ENCODE measurements at places on chromosomes 4 and X.

DNA sequence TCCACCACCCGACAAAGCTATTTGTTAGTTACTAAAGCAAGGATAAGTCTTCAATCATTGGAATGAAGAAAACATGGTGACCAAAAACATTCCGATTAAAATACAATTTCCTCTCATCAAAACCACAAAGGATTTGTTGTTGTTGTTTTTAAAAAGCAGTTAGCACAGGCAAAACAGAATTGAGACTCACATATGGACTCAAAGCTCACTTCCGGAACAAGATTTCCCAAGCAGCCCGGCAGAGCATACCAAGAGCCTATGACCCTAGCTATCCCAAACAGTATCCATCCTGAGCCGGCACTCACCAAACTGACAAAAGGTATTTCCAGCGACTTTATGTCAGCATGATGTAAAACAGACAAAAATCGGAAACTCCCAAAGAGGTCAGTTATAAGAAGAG is 39.9 kb downstream of the ADGRA3 start:
- no peak for DNase-seq

- DNase-seq, result no peak
These were observed 70.2 kb downstream of the TRPC5 start for GRCh38 chrX:112012360-112012759.

- peak; percentile 40 for DNase-seq
These were observed 248.1 kb downstream of the C4orf33 start for GRCh38 chr4:129344058-129344457.

- no peak for DNase-seq
These were observed 1019.7 kb downstream of the STPG2 start for GRCh38 chr4:97123573-97123972.

DNA sequence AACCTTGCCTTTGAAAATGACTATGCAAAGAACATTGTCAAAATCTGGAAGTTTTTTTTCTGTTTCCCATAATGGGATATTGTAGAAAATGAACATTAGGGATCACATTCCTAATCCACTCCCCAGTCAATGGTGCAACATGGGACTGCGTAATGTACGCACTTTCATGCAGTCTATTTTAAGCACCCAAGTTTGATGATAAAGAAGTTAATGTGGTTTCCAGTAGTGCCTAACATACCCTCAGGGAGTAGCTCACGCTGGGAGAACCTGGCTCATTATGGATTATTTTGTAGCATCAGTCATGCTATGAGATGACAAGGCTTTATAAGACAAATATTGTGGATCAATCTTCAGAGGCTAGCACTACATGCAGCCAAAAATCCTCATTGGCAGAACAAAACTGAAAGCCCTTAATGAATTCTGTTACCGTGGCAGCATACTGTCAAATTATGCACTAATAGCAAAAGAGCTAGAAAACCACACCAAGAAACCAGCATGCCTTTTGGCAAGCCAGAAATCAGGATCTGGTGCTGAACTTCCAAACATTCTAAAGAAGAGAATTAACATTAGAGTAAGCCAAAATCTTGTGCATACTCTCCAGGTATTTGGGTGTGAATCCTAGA is 1392.8 kb upstream of the TENM3 start:
- no peak for DNase-seq

DNA sequence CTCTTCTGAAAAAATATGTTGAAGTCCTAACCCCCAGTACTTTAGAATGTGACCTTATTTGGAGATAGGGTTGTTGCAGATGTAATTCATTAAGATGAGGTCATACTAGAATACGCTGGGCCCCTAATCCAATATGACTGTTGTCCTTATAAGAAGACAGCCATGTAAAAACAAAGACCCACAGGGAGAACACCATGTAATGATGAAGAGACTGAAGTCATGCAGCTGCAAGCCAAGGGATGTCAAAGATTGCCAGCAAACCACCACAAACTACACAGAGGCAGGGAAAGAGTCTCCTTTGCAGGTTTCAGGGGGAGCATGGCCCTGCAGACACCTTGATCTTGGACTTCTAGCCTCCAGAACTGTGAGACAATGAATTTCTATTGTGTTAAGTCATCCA is 37.4 kb downstream of the CXorf58 start:
- DNase-seq, result no peak

DNA sequence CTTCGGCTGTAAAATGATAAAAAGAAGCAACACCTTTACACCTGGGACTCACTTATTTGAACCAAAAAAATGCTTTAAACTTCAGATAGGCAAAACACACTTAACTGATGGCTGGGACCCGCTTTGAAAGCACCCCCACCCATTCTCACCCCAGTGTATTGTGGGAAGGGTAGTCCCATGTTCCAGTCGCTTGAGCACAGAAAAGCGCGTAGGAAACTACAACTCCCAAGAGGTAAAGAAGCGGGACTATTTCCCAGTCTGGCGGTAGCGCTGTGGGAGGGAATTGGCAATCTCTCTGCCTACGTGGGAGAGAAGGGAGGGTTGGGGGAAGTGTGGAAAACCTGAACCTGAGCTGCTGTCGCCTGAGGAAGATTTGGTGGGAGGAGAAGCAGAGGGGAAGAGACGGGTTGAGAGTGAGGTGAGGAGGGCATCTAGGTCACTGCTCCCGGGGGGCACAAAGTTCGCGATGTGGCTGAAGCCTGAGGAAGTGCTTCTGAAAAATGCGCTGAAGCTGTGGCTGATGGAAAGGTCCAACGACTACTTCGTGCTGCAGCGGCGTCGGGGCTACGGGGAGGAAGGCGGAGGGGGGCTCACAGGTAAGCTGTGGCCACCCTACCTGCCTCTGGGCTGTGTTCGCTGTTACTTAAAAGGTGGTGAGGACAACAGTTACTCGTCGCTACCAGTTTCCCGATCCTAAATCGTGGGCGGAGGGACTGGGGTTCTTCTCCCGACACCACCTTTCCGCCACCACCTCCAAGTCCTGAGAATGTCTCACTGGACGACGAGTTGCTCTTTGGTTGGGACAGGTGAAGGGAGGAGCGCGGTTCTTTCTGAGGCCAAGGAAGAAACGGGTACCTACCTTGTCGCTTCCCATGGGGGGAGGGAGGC is at the start of gene TBC1D8B:
Gene TBC1D8B (plus strand): TSS at position 286 of the 888 bp plus-strand sequence. CDS start 181 bp downstream, at position 467.
- peak; percentile 89 for DNase-seq

- no peak for DNase-seq
These were observed 27.5 kb upstream of the BBS12 start for GRCh38 chr4:122705009-122705408.

- peak; percentile 68 for DNase-seq
These were observed 92.4 kb downstream of the CXCL13 start for GRCh38 chr4:77697860-77698590.

DNA sequence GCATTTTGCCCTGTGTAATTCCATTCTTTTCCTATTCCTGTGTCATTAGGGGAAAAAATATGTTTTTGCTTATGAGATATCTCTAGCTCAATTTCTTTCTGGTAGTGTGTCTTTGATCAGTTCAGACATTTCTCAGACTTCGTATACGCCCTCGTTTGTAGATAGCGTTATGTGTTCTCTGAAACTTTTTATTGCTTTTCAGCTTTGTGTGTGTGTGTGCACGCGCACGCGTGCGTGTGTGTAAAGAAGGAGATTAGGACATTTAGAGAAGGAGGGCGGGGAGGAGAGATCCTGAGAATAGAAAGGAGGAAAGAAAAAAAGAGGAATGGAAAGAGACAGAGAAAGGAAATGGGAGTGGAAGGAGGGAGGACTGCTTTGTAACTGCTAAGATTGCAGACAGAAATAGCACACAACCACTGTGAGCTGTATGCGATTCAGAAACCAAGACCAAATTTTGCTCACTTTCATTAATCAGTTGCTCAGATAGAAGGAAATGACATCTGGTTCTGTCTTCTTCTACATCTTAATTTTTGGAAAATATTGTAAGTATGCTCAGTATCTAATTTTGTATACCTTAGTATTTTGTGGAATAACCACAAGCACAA is at the start of gene RXFP1:
Gene RXFP1 (plus strand): TSS at position 399 of the 605 bp plus-strand sequence. CDS start 95 bp downstream, at position 494.
- no peak for DNase-seq

GRCh38 chrX:37883196-37883595 is 35.8 kb upstream of the DYNLT3 start:
- DNase-seq, result no peak

DNA sequence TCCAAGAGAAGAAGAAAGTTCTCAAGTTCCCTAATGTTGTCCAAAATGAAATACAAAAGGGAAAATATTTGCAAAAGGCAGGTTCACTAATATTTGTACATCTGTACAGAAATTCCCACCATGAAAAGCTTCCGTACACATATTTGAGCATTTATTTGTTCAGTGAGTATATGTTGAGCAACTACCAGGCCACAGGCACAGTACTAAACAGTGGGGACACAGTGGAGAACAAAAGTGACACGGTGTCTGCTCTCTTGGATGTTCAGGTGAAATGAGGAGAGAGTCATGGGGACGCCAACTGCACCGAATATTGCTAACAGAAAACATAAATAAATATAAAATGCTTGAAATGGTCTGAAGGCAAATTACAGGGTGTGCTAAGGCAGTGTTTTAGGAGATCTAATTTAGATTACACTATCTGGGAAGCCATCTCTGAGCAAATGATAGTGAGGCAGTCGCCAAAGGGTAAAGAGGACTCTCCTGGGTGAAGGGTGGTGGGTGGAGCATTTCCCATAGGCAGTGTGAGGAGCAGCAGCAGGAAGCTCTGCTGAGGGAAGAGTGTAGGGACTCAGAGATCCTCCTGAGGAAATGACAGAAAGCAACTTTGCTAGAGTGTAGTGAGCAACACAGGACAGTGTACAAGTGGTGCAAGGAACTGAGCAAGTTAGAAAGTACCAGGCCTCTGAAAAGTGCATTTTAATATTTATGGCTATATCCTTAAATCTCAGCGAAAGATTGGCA is 375.2 kb downstream of the GALNTL6 start:
- no peak for DNase-seq

- no peak for DNase-seq
These were observed 59.3 kb downstream of the ZNF674 start for GRCh38 chrX:46485897-46486296.

Measured in brain microvascular endothelial cell (primary cell).